AG04450 (cell line): ENCODE measurements at places on chromosomes 3 and 15. TPM values are rescaled to one million over a fixed set of nuclear protein-coding genes. Genes with fewer than 3 reads are reported as not detected.

Gene VIPR1
- not detected in 2 replicates for polyA plus RNA-seq

Gene NANOGP8
- 0.11 and 0.15 TPM in 2 replicates for polyA plus RNA-seq

Gene MNS1
- 1.3 and 1.9 TPM in 2 replicates for polyA plus RNA-seq

Gene CFAP161
- polyA plus RNA-seq: not detected in 2 replicates

Gene CHRNB4
- not detected in 2 replicates for polyA plus RNA-seq

Gene DLL4
- 1.5 and 2.6 TPM in 2 replicates for polyA plus RNA-seq

Gene TRIP4
- 26.5 and 28.0 TPM in 2 replicates for polyA plus RNA-seq

Gene KBTBD12
- not detected in 2 replicates for polyA plus RNA-seq

Gene MASP1
- polyA plus RNA-seq: 80.7 and 105 TPM in 2 replicates

Gene TIMP4
- 2.9 and 3.6 TPM in 2 replicates for polyA plus RNA-seq

Gene IL12A
- 2.3 and 3.6 TPM in 2 replicates for polyA plus RNA-seq

Gene AADACL2
- polyA plus RNA-seq: not detected in 2 replicates

Gene PARP9
- polyA plus RNA-seq: 18.9 and 24.4 TPM in 2 replicates

Gene GP9
- polyA plus RNA-seq: not detected in 2 replicates

Gene RARRES1
- 39.0 and 50.4 TPM in 2 replicates for polyA plus RNA-seq
